Naive thymus-derived CD8-positive, alpha-beta T cell (primary cell): ENCODE measurements at places on chromosomes 13 and 19.

- H3K27me3 ChIP-seq = no peaks in the 10 kb centered on the region
- H3K4me1 ChIP-seq = no peaks in the 10 kb centered on the region
- no peak overlapping the region for H3K27ac ChIP-seq
- no peak overlapping the region for H3K4me3 ChIP-seq
These were observed 146.2 kb downstream of the MYO16 start for GRCh38 chr13:108775597-108775996.

DNA sequence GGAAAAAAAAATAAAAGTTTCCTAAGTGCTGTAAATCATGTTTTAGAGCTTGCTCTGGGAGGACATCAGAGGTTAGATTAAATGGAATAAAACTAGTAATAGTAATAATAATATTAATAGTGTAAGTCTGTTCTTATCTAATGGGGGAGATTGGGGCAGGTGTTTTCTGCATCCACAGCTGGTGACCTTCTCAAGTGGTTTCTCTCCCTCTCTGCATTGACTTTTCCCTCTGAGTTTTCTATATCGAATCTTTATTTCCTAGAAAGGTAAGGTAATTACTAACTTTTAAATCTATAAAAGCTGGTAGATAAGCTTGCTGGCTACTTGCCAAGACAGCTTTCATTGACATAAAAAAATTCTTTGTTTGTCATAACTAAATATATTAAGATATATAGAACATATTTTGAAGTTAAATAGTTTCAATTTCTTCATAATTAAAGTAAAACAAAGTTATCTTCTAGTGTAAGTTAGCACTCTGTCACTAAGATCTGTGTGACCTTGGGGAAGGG lies 49.6 kb upstream of the DIAPH3 start:
- no peak overlapping the region for H3K27ac ChIP-seq
- DNase-seq = no peak
- H3K27me3 ChIP-seq = peaks cover 11% of the 10 kb centered on the region

DNA sequence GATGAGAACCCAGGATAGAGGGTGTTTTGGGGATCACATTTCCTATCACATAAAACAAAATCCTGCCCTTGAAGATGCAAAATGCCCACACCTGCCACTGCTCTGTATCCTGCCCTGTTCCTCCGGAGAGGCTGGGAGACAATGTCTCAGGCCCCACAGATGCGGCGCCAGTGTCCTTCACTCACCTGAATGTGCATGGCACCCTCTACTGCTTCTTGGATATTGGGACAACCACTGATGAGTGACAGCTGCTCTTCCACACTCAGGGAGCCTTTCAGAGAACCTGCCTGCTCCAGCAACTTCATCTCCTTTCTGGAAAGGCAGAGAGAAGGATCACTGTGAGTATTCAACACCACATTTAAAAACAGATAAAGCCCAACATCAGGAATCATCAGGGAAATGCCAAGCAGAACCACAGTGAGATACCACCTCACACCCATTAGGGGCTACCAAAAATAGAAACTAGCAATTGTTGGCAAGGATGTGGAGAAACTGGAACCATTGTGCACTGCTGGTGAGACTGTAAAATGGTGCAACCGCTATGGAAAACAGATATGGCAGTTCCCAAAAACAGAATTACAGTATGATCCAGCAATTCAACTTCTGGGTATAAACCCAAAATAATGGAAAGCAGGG lies 36.4 kb downstream of the CRYL1 start:
- no peak overlapping the region for H3K27ac ChIP-seq
- peaks cover 7% of the 10 kb centered on the region for H3K4me1 ChIP-seq
- H3K27me3 ChIP-seq = no peaks in the 10 kb centered on the region
- no peak overlapping the region for H3K4me3 ChIP-seq

DNA sequence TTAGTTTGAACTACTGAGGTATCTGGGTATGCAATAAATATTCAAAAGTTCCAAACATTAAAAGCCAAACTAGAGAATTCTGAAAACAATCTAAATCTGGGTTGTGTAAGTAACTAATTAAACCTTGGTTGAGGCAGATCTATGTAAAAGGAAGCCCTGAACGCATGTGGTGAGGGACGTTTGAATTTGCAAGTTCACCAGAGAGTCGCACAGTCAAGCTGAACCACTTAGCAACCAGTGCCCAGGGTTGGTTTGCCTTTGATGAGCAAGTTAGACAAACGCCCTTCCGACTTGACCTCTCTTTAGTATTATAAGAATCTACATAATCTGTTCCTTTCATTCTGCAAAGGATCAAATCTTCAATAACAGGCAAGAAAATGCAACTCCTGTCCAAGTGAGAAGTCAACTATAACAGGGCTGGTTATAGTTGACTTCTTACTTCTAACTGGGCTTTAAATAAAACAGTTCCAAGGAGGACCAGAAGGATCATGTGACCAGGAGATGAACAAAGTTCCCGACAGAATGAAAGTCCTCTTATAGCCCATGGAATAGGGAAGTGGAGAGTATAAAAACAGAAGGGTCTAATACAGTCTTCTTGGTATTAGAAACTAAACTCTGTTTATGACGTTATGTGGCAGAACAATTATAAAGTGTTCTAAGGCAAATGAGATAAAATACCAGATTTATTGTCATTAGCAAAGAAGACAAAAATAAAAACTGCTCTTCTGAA lies 40.6 kb downstream of the PHF11 start:
- no peaks in the 10 kb centered on the region for H3K27me3 ChIP-seq
- no peak for DNase-seq
- no peaks in the 10 kb centered on the region for H3K36me3 ChIP-seq
- H3K27ac ChIP-seq = no peak overlapping the region
- peaks cover 14% of the 10 kb centered on the region for H3K4me1 ChIP-seq

DNA sequence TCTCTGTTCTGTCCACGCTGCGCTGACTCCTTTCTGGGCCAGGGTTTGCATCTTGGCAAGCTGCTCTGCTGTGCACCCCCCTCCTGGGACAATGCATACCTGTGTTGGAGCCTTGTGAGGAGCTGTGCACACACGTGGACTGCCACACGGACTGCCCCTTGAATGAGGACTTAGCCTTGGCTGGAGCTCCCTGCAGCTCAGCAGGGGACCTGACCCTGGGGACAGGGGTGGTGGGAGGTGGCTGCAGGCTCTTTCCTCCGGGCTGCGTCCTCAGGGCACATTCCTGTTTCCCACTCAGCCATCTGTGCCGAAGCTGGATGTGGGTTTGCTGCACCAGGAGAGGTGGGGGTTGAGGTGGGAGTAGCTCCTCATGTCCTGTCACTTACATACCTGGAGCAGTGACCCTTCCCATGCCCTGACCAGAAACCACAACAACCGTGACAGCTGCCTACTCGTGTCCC lies 8.2 kb downstream of the RAB11B start:
- H3K4me3 ChIP-seq = no peak overlapping the region
- no peak for DNase-seq
- H3K4me1 ChIP-seq = peaks cover 14% of the 10 kb centered on the region
- no peak overlapping the region for H3K27ac ChIP-seq

DNA sequence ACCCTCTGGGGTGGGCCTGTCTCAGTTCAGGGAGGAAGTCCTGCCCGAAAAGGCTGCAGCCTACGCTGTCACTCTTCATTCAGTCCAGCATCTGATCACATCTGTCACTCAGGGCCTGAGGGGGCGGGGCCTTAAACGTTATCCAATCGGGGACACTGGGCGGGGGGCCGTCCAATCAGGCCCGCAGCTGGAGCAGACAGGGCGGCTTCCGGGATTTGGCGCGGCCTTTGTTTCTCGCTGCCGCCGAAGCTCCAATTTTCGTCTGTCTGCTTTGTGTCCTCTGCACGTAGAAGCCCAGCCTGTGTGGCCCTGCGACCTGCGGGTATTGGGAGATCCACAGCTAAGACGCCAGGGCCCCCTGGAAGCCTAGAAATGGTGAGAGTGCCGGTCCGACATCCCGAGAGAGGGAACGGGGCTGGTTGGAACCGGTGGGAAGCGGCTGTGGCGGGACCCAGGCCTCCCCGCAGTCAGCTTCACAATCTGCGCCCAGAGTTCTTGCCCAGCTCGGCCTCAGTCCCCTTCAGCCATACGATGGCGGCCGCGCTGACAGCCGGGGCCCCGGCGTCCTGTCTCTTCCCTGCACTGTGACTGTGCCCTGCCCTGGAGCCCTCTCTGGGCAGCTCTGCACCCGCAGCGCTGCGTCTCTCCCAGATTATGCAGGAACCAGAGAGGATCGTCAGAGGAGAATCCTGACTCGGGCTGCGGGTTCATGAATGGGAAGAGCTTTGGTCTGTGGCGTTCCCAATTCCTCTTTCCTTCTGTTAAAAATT lies at the start of gene ZNF730:
TSS of gene ZNF730 (plus strand) at position 224 of the 770 bp plus-strand sequence. CDS start at position 373, 149 bp downstream.
- no peak within 1 kb of the TSS for H3K27ac ChIP-seq
- peaks cover 10% of the 10 kb centered on the region for H3K27me3 ChIP-seq
- peak; percentile 17 for DNase-seq
- H3K4me1 ChIP-seq = peaks cover 13% of the 10 kb centered on the region
- peak within 1 kb of the TSS; percentile 84 for H3K4me3 ChIP-seq
- no peaks in the 10 kb centered on the region for H3K36me3 ChIP-seq

DNA sequence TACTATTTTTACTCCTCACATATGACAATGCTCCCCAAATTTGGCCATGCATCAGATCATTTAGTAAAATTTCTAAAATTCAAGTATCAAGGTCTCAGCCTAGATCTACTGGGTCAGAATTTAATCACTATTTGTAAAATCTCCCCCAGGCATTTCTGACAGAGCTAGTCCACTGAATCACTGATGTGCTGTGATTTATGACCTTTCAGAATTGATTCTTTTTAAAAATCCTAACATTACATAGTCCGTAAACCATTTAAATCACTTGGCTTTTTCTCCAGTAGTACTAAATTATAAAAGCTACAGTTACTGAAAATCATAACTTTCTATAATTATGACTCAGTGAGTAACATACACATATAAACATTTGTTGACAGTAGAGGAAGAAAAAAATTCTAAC lies 92.8 kb upstream of the RAP2A start:
- no peak overlapping the region for H3K4me3 ChIP-seq
- peaks cover 33% of the 10 kb centered on the region for H3K36me3 ChIP-seq
- no peak overlapping the region for H3K27ac ChIP-seq
- H3K4me1 ChIP-seq = peaks cover 2% of the 10 kb centered on the region

GRCh38 chr13:22187329-22187728 lies 516.5 kb downstream of the FGF9 start:
- no peaks in the 10 kb centered on the region for H3K4me1 ChIP-seq
- H3K27me3 ChIP-seq = no peaks in the 10 kb centered on the region

DNA sequence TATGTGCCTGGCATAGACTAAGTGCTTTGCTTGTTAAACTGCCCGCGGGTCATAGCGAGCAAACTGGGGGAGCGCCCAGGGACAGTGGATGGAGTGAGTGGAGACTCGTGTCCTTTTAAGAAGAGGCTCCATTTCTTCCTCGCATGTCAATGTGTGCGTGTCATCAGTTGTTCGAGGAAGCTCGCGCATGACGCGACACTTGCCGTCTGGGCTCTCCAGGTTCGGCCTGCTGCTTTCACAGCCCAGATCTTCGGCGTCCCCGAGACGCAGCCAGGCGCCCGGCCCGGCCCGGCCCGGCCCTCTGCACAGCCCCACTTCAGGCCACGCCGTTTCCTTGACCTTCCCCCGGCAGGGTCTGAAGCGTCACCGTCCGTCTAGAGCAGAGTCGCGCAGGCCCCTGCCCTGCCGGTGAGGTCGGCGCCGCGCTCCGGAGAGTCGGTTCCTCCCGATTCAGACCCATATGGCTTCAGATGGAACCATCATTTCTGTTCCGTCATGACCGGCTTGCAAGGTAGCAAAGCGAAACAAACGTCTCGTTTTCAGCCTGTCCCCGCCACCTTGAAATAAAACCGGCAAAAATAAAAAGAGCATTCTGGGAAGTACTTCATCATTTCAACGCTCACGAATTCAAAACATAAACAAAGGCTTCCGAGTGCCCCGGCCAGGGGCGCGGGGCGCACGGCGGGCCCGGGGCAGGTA lies 599 bp upstream of the ARHGEF7 start:
- DNase-seq = no peak
- peaks cover 14% of the 10 kb centered on the region for H3K36me3 ChIP-seq
- peak overlapping the region; percentile 92 for H3K4me3 ChIP-seq
- H3K27me3 ChIP-seq = peaks cover 75% of the 10 kb centered on the region

GRCh38 chr13:25881971-25882451 lies 169.8 kb downstream of the SHISA2 start:
- no peak for DNase-seq
- H3K27me3 ChIP-seq = no peaks in the 10 kb centered on the region
- H3K27ac ChIP-seq = peak overlapping the region; percentile 91
- H3K4me1 ChIP-seq = peaks cover 60% of the 10 kb centered on the region
- H3K4me3 ChIP-seq = no peak overlapping the region

DNA sequence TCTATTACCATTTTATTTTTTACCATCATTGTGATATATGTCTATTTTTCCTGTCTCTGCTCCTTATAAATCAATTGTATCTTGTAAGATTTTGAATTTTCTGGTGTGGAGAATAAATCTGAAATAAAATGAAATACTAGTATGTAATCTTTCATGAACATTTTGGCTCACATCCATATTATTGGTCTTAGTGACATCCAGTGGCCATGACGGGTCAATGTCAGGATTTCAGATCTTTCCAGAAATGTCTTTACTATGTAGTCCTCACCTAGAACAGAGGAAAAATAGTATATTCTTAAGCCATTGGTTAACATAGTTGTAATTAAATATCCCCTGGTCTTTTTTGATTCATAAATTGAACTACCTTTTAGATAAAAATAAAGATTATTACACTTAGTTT lies 109.8 kb upstream of the GPC6 start:
- no peaks in the 10 kb centered on the region for H3K27me3 ChIP-seq
- no peak overlapping the region for H3K27ac ChIP-seq
- no peak overlapping the region for H3K4me3 ChIP-seq
- H3K4me1 ChIP-seq = no peaks in the 10 kb centered on the region
- no peak for DNase-seq

- no peak overlapping the region for H3K27ac ChIP-seq
- H3K4me3 ChIP-seq = no peak overlapping the region
- no peaks in the 10 kb centered on the region for H3K4me1 ChIP-seq
- no peaks in the 10 kb centered on the region for H3K27me3 ChIP-seq
- peaks cover 28% of the 10 kb centered on the region for H3K36me3 ChIP-seq
These were observed 42.3 kb downstream of the ZNF493 start for GRCh38 chr19:21439201-21439751.

GRCh38 chr13:33178209-33178840 lies 107.2 kb downstream of the STARD13 start:
- H3K27me3 ChIP-seq = peaks cover 14% of the 10 kb centered on the region
- no peaks in the 10 kb centered on the region for H3K4me1 ChIP-seq
- no peaks in the 10 kb centered on the region for H3K36me3 ChIP-seq
- H3K4me3 ChIP-seq = no peak overlapping the region

GRCh38 chr13:42068886-42069285 lies 20.4 kb downstream of the DGKH start:
- H3K27ac ChIP-seq = no peak overlapping the region
- peaks cover 7% of the 10 kb centered on the region for H3K36me3 ChIP-seq
- H3K27me3 ChIP-seq = no peaks in the 10 kb centered on the region
- H3K4me1 ChIP-seq = peaks cover 22% of the 10 kb centered on the region
- no peak overlapping the region for H3K4me3 ChIP-seq
- DNase-seq = no peak
